ENCODE measurements at places on chromosomes 6 and 20. TPM values are rescaled to one million over a fixed set of nuclear protein-coding genes. Genes with fewer than 3 reads are reported as not detected.

DNA sequence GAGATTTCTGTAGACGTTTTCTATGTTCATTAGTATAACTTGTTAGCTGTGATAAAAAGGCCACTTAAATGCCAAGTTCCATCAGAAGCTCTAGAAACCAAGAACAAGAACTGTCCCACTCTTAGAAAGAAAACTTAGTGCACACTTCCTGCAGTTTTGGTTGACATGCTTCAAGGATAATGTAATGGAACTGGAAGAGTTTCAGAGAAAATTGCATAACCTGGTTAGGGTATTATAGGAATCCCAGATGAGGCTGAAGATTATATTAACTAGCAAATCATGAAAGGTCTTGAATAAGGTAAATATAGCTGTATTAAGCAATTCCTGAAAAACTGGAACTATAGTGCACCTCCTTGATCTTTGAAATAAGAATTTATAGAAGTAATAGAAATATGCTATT, 1.8 kb upstream of the PHACTR2 start:
- DNase-seq = no peak

GRCh38 chr6:75065523-75065922, 140.3 kb downstream of the COL12A1 start:
- DNase-seq = no peak

DNA sequence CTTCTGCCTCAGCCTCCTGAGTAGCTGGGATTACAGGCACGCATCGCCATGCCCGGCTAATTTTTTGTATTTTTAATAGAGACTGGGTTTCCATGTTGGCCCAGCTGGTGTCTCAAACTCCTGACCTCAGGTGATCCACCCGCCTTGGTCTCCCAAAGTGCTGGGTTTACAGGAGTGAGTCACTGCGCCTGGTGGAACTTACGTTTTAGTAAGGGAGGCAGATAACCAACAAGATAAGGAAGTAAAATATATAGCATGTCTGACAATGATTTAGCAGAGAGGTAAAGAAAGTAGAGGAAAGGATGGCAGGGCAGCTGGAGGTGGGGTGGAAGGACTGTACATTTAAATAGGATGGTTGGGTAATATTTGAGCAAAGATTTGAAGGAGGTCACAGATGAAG, 12.8 kb upstream of the MYMX start:
- DNase-seq = no peak

GRCh38 chr6:25537349-25538018, 114.5 kb upstream of the SCGN start:
- DNase-seq = no peak

- DNase-seq = no peak
Observed at GRCh38 chr6:89834884-89835792, 5.5 kb downstream of the CASP8AP2 start.

GRCh38 chr20:38601216-38602184, at the start of gene ARHGAP40:
ARHGAP40 (plus strand) TSS chr20:38601809.
- no peak for DNase-seq

GRCh38 chr20:61173961-61174725, 77.9 kb upstream of the CDH4 start:
- no peak for DNase-seq

- DNase-seq = no peak
Observed at GRCh38 chr20:1333462-1334369, 4.8 kb upstream of the SDCBP2 start.

Gene RGS17
- total RNA-seq = 0.05 TPM

Data from Right ventricle myocardium superior (tissue), 1 donor.